T-helper 9 cell (primary cell): ENCODE measurements at places on chromosomes 1 and 21.

GRCh38 chr1:247386687-247387086 lies 29.3 kb upstream of the NLRP3 start:
- DNase-seq, result no peak

- no peak for DNase-seq
These were observed 99.5 kb upstream of the CD55 start for GRCh38 chr1:207221934-207222351.

DNA sequence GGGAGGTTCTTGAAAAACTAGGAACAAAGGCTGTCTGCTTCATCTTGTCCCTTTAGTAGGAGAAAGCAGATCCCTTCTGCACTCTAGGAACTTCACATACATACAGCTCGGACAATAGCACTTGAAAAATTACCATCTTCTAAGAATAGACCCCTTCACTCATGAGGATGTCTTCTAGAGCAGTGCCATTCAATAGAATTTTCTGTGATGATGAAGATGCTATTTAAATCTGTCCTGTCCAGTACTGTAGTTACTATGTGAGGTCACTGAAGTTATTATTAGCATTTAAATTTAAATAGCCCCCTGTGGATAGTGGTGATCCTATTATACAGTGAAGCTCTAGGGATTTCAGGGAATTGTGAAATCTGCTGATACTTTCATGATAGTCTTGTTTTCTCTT lies 46.4 kb upstream of the RAB3GAP2 start:
- no peak for DNase-seq

GRCh38 chr21:34154878-34155277 lies 81.5 kb downstream of the MRPS6 start:
- no peak for DNase-seq

DNA sequence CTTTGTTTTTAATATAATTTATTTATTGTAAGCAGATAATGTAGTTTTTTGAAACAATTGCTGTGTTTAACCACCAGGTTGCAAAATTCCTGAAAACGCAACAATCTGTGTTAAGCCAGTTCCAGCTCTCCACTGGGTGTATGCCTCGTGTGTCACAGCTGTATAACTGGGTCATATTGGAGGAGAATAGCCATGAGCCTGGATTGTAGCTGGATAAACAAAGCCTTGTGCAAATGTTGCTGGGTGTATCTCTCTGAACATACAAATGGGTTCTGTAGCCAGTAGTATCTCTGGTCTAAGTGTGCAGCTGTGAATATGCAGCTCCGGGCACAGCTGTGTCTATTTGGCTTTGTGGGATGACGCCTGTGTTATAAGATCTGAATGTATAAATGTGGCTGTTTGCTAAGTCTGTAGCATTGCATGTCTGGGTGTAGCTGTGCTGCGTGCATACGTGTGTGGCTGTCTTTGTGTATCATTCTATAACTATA lies 2.8 kb downstream of the TCEA3 start:
- no peak for DNase-seq

GRCh38 chr1:4023678-4024077 lies 123.6 kb upstream of the C1orf174 start:
- DNase-seq, result no peak

DNA sequence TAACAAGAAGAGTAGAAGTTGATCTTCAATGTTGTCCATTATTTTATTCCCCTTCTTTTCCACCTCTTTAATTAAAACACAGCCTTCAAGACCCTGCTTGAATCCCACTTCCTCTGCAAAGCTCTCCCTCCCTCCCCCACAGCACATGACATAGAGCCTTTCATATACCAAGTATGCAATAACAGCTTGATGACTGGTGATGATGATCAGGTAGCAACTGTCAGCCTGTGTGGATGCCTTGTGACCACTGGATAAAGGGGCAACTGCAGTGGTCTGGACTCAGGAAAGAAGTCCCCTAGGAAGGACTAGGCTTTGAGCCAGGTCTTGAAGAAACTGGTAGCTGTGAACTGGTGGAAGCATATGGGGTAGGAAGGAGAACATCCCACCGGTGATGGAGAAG lies 53.8 kb upstream of the PRDX6 start:
- no peak for DNase-seq

GRCh38 chr1:117594261-117594990 lies 11.4 kb upstream of the TENT5C start:
- no peak for DNase-seq

DNA sequence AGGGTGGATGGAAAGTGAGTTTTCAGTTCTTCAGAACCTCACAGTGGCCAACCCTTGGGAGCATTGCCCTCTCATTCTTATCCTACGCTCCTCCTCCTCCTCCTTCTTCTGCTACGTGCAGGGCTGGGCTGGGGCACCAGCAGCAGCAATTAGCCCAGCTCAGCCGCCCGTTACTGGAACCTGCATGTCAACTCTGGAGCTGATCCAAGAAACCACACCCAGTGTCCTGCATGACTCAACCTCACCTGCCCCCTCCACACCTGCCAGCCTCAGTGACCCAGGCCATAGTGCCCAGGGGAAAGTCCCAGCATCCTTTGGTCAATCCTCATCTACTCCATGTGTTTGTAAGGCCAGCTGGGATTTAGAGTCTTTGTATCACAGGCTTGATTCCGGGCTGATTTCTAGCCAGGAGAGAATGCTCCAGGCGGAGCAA lies 12.6 kb downstream of the ELF3 start:
- no peak for DNase-seq

- no peak for DNase-seq
These were observed 20.4 kb upstream of the FMOD start for GRCh38 chr1:203371288-203371687.

- no peak for DNase-seq
These were observed 104.0 kb downstream of the PDE4B start for GRCh38 chr1:65896721-65897120.

- no peak for DNase-seq
These were observed 2.1 kb downstream of the ELOVL1 start for GRCh38 chr1:43365678-43366077.

GRCh38 chr1:188782220-188782841 lies 1695.3 kb downstream of the BRINP3 start:
- no peak for DNase-seq

DNA sequence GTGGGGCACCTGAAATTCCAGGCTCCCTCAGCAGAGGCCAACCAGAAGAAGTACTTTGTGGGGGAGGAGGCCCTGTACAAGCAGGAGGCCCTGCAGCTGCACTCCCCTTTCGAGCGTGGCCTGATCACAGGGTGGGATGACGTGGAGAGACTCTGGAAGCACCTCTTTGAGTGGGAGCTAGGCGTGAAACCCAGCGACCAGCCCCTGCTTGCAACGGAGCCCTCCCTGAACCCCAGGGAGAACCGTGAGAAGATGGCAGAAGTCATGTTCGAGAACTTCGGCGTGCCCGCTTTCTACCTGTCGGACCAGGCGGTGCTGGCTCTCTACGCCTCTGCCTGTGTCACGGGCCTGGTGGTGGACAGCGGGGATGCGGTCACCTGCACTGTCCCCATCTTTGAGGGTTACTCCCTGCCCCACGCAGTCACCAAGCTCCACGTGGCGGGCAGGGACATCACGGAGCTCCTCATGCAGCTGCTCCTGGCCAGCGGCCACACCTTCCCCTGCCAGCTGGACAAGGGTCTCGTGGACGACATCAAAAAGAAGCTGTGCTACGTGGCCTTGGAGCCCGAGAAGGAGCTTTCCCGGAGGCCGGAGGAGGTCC lies 634 bp downstream of the ACTRT2 start:
- DNase-seq, result no peak

GRCh38 chr1:23416964-23417363 lies 7.6 kb downstream of the TCEA3 start:
- DNase-seq, result no peak

- DNase-seq, result no peak
These were observed 30.8 kb downstream of the USP48 start for GRCh38 chr1:21752186-21752585.

- DNase-seq, result no peak
These were observed 2.0 kb downstream of the IFI16 start for GRCh38 chr1:159011751-159012150.

DNA sequence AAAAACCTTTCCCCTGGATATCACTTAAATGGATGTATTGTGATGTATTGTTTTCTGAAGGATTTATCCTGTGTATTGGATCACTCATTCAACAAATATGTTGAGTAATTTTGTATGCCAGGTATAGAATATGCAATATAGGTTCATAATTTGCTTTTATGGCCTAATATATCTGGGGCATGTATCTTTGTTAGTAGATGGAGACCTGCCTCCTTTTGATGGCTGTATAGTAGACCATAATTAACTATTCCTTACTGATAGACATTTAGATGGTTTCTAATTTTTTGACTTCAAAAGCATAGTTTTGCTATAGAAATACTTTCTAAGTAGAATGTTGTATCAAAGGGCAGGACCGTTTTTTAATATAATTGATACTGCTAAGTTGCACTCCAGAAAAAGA lies 8.6 kb downstream of the RBBP4 start:
- DNase-seq, result no peak

GRCh38 chr1:119924948-119925898 lies 28.9 kb upstream of the ADAM30 start:
- no peak for DNase-seq

DNA sequence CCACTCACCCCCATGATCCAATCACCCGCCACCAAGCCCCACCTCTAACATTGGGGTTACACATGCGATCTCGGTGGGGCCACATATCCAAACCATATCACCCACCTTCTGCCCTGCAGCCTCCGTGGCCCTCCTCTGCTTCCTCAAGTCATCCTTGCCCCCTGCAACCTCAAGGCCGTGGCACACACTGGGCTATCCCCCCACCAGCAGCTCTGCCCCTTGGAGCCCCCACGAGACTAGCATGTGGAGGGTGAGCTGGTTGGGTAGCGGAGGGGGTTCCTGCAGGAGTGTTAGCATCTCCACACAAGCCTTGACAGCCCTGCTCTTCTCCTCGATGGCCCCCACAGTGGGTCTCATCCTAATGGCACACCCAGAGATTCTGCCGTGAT lies 100.8 kb downstream of the TOMM20 start:
- no peak for DNase-seq

DNA sequence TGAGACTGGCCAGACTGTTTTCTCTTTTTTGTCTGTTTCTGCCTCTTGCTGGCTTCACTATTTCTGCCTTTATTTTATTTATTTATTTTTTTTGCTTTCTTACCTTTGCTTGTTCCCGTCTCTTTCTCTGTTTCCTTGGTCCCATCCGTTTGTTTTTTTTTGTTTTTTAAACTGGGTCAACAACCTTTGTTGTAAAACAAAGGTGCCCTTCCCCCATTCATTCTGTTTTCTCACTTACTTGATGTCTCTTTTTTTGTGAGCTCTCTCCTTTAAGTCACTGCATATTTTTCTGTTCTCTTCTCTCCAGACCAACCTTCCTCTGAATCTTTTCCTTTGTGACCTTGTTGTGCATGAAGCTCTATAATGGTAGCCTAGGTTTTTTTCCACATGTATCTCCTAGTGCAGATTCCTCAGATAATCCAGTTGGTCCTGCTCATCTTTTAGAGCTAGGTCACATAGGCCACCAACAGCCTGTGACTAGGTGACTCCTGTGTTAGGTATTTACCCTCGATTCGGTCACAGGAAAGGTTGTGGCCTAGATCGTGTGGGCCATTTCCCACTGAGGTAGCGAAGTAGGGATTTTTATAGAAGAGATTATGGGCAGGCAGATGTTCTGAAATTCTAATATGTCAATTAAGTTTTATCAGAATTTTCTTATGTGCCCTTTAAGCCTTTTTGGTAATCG lies 15.9 kb downstream of the GNAI3 start:
- DNase-seq, result no peak

GRCh38 chr1:145845514-145846161 lies at the start of gene NUDT17:
Gene NUDT17, plus strand, starts transcription at chr1:145845630. Its CDS starts 11 bp downstream, at chr1:145845641.
- peak; percentile 75 for DNase-seq
